ENCODE measurements at places on chromosomes 7 and 10. TPM values are rescaled to one million over a fixed set of nuclear protein-coding genes. Genes with fewer than 3 reads are reported as not detected.
A peak's percentile ranks its signal among the peaks of the same experiment; 100 is the strongest.

The SPDYE18 gene
- total RNA-seq: not detected

DNA sequence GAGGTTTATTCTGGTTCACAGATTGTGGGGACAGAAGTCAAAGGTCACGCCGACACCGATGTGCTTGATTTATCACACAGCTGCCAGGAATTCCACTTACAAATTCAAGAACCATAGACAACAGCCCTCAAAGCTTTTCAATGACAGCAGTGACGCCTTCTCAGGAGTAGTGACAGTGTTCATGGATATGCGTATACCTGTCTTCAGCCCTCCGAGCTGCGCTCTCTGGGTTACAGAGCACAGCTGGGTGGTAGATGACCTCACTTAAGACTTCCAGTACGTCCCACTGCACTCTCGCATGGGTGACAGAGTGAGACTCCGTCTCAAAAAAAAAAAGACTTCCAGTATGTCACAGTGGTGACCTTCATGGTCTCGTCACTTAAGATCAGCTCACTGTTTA lies 108.5 kb downstream of the TCERG1L start:
- DNase-seq: no peak

The SAMD9L gene
- total RNA-seq: 55.6 TPM

GRCh38 chr10:369221-369683 lies 234.0 kb downstream of the ZMYND11 start:
- no peak for DNase-seq

DNA sequence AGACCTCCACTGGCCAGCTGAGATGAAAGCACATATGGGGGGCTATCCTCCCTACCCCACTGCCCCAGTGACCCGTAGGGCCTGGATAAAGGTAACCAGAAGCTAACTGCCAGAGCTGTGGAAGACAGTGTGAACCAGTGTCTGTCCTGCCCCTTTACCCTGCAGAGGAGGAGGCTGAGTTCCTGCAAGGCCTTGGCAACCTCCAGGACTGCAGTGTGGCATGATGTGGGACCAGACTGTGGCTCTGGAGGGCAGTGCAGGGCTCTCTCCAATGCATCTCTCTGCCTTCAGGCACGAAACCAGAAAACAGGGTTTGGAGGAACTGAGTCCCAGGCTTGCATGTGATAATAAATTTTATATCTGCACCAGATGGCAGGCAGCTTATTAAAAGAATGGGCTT lies 93.1 kb downstream of the EPC1 start:
- DNase-seq: no peak

The GDF10 gene
- 6.1 TPM for total RNA-seq

The NODAL gene
- total RNA-seq: 0.43 TPM

The CRHR2 gene
- not detected for total RNA-seq

The ASIC3 gene
- total RNA-seq: 5.9 TPM

GRCh38 chr7:17558135-17558534 lies 259.7 kb downstream of the AHR start:
- peak; percentile 27 for DNase-seq

The CTAGE6 gene
- not detected for total RNA-seq

The NPY4R gene
- 0.53 TPM for total RNA-seq

DNA sequence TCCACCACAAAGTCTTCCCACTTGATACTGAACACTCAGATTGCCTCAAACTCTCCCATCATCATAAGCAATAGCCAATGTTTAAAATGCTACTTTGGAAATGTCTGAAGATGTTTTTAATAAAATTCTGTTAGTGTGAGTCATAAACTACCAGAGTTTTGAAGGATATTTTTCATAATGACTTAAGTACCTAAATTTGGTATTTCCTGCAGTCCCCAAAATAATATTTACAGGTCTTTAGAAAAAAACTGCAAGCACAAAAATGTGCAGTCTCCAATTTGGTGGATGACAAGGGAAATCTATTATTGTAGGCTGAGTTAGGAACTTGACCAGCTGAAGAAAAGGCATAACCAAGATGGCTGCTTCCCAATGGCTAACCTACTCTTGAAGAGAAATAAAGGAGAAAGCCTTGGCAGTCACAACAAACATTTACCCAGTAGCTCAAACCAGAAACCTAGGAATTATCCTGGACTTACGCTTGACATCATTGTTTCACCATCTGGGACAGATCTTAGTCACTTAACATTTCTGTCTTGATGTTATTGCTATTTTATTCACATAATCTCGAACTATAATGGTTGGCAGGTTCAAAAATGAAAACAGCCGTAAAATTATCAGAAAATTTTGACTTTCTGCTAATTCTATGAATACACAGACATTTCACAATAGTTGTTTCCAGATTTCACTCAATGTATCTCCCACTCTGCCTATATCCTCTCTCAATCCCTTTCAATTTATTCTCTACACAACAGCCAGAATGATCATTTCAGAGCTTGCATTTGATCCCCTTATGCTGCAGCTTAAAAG lies 111.2 kb upstream of the STEAP1B start:
- DNase-seq: peak; percentile 50

DNA sequence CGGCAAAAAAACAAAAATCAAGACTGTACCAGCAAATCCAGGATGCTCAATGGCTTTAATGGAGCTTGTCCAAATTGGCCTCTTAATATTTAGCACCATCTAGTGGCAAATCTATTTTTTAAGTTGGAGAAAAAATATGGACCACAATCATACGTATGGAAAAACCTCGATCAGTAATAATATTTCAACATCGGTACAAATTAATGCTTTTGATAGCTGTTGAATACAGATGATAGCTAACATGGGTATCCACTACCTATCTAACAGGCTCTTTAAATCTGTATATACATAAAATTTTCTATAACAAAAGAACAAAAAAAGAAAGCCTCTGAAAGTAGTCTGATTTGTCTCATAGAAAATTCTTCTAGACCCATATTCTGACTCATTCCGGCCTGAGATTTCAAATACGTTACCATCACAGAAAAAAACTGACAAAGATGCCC lies 29.2 kb downstream of the COA1 start:
- DNase-seq: peak; percentile 63

- DNase-seq: no peak
These were observed 27.9 kb downstream of the ZNF783 start for GRCh38 chr7:149289856-149290255.

The SKIDA1 gene
- total RNA-seq: 7.8 TPM

GRCh38 chr10:6108631-6109443 lies 20.0 kb downstream of the RBM17 start:
- peak; percentile 14 for DNase-seq

Measured in astrocyte (in vitro differentiated cells and primary cell).